GM13977 (cell line): ENCODE measurements at places on chromosomes 16 and 17.

DNA sequence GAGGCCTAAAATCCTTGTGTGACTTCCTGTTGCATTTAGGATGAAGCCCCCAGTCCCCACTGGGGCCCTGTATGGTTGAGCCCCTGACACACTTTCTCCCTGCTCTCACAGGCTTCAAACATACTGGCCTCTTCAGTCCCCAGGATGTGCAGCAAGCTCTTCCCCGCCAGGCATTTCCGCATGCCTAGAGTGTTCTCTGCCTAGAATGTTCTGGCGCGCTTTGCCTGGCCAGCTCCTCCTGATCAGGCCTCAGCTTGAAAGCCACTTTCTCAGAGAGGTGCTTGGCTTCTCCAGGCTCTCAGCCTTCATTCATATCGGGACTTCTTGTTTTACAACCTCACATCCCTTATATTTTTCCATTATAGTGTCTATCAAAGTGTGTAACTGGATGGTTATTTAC lies 123.7 kb downstream of the SPACA3 start:
- DNase-seq, result no peak

- no peak for DNase-seq
Observed at GRCh38 chr16:30724641-30725417, 23.4 kb upstream of the PHKG2 start.

- DNase-seq, result no peak
Observed at GRCh38 chr17:17134957-17135333, 71.2 kb downstream of the PLD6 start.

DNA sequence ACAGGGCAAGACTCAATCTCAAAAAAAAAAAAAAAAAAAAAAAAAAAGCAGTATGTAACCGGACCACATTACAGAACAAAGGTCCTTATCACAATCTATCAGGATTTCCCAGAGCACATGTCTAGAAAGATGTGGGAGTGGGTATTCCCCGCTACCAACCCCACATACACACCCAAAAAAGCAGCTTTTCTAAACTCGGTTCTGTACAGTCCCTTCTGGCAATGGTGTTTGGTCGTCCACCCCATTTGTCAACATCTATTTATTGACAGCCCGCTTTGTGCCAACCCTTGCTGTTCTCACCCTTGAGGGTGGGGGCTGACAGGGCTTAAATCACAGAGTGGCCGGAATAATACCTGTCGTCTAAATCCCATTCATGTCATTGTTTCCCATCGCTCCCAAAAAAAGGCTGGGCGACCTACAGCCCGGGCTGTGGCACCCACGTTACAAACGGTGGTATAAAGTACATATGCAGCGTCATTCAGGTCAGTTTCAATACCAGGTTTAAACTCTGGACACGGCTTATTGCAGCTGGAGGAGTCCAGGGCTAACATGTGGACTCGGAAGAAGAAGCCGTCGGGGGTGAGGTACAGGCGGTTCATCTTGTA lies 3.6 kb downstream of the C17orf58 start:
- DNase-seq, result peak; percentile 27

DNA sequence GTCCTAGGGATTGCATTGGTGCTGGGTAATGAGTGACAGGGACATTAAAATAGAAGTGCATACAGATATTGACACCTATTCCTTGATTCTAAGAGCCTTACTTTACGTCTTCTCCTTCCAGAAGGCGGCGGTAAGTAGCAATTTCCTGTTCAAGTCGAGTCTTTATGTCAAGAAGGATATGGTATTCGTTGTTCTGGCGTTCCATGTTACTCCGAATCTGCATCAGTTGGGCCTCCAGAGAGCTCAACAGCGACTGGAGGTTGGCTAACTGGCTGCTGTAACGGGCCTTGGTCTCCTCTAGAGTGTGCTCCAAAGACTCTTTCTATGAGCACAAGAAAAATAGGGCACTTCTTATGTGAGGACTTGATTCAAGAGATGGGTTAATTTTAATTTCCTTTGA lies 7.0 kb downstream of the KRT20 start:
- DNase-seq, result no peak

- no peak for DNase-seq
Observed at GRCh38 chr16:56625140-56625942, at the start of gene MT1E. MT1E (plus strand) TSS chr16:56625781; CDS start chr16:56625852, 71 bp downstream.
